ENCODE measurements at places on chromosomes 2 and 18.

- no peak for DNase-seq
Measured at GRCh38 chr2:127140538-127140937, 33.6 kb upstream of the BIN1 start.

- no peak for DNase-seq
Measured at GRCh38 chr18:68275616-68276015, 439.3 kb downstream of the TMX3 start.

GRCh38 chr2:100718065-100718629, 101.8 kb upstream of the NPAS2 start:
- no peak for DNase-seq

- no peak for DNase-seq
Measured at GRCh38 chr18:45829855-45830254, 4.4 kb downstream of the SIGLEC15 start.

- DNase-seq: no peak
Measured at GRCh38 chr2:238242731-238243495, 3.1 kb upstream of the HES6 start.

DNA sequence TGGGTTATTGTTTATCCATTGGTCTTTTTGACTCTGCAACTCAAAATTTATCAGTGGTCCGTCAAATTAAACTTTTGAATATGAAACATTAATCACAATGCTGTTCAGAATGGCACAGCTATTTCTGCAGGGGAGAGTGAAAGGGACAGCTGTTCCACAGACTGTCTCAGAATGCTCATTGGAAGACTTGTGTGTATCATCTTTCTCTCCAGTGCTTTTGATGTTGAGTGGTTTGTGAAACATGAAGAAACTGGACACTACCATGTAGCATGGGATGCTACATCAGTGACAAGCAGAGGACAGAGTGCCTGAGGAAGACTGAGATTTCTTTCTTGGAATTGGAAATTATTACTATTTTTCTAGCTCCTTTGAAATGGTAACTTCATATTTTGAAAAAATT, 115.7 kb downstream of the PLCL1 start:
- DNase-seq: no peak

GRCh38 chr2:96485751-96486651, 19.2 kb downstream of the NEURL3 start:
- peak; percentile 85 for DNase-seq

- DNase-seq: no peak
Measured at GRCh38 chr2:107018366-107018765, 132.4 kb upstream of the ST6GAL2 start.

DNA sequence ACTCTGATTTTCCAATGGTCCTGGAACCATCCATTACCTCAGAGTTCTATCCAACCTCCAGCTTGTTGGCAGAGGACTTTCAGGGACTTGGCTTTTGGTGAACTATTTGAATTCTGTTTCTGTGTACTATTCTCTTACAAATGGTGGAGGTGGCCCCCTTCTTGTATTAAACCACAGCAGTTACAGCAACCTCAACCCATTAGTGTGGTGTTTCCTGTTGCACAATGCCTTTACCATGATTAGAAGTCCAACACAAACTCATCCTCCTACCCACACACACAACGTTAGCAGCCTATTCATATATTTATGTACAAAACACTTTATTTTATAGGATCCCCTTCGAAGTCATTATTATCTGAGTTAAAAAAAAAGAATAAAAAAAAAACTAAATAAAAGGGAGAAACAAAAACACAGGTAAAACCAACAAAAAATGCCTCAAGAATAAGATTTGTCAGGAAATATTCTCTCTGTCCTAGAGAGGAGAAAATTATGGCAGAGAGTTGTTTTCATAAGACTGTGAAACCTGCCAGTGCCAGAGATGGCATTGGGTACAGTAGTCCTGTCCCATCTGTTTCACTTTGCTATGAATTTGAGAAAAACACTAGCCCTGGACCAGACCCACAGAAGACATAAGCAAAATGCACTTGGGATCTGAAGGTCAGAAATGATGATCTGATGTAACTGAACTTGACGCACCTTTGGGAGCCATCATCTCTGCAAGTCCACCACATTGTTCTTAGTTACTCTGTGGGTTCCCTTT, 1896.0 kb upstream of the PIK3C3 start:
- DNase-seq: no peak

- no peak for DNase-seq
Measured at GRCh38 chr2:43513796-43514195, 82.0 kb downstream of the THADA start.

DNA sequence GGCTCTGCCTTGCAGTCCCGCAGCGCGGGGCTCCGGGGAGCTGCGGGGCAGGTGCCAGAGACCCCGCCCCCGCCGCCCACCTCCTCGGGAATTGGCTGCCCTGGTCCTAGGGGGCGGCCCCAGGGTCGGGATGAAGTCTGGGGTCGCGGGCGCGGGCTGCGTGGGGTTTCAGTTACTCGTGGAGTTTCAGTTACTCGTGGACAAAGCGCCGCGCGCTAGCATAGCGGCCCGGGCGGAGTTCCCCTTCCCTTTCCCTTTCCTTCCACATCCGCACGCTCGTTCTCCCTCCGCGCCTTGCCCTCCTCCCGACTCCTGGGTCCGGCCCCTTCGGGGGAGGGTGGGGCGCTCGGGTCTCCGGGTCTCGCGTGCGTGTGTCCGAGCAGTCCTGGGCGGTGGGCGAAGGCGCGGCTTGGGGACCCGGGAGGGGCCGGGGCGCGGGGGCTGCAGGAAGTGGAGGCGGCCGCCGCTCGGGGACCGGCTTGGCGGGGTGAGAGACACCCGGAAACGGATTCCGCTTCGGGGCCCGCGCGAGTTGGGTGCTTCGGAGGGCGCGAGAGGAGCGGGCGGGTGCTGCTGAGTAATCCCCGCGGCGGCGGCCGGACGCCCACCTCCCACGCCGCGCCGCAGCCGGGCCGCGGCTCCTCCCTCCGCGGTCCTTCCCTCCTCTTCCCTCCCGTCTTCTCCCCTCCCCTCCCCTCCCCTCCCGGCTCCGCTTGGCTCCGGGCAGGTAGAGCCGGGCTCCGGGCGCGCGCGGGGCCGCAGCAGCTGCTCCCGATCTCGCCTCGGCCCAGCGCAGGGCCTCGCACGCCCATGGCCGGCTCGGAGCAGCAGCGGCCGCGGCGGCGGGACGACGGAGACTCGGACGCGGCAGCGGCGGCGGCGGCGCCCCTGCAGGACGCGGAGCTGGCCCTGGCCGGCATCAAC, at the start of gene TTC39C:
TTC39C (plus strand) TSS at position 693 of the 924 bp plus-strand sequence; CDS start at position 811, 118 bp downstream.
- peak; percentile 88 for DNase-seq

GRCh38 chr2:175167076-175167791, 769 bp downstream of the ATF2 start:
- DNase-seq: no peak
